Activated T-cell treated with anti-CD3 and anti-CD28 coated beads for 1 hour (primary cell): ENCODE measurements at places on chromosomes 3 and 15.

GRCh38 chr15:70149667-70150404, 52.1 kb upstream of the TLE3 start:
- no peak for DNase-seq

DNA sequence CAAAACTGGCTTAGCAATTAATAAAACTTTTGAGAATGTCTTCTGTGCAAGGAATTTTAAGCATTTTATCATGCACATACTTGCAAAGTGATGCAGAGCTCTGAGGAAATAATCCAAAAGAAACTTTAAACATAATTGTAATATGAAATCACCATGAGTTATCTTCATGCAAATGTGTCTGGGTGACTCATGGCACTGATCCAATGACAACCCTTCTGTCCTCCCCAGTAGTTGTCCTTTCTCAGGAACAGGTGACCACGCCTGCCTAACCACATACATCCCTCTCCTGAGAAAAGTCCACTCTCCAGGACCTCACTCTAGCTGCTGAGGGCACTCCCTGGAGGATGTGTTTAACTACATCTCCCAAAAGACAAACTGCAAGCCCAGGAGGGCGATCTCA, 530.6 kb upstream of the IL12A start:
- DNase-seq = no peak

DNA sequence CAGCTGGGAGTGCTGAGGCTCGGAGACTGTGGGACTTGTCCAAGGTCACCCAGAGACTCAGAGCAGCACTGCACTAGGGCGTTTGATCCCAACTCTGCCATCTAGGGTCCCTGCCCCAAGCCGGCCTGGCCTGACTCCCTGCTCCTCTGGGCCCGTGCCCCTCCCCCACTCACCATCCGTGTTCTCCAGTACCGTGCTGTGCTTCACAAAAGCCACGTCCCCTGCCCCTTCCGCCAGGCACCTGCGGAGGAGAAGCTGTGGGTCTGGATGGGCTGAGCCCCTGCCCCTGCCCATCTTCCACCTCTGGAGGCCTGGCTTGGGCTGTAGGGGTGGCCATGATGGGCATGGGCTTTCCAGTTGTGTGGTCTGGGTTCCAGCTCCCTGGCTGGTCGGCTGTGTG, 8.4 kb downstream of the MELTF start:
- DNase-seq = no peak

- DNase-seq = no peak
Measured at GRCh38 chr3:149245738-149246451, 24.3 kb upstream of the CP start.

GRCh38 chr3:104990758-104991157, 376.0 kb upstream of the ALCAM start:
- DNase-seq = no peak

DNA sequence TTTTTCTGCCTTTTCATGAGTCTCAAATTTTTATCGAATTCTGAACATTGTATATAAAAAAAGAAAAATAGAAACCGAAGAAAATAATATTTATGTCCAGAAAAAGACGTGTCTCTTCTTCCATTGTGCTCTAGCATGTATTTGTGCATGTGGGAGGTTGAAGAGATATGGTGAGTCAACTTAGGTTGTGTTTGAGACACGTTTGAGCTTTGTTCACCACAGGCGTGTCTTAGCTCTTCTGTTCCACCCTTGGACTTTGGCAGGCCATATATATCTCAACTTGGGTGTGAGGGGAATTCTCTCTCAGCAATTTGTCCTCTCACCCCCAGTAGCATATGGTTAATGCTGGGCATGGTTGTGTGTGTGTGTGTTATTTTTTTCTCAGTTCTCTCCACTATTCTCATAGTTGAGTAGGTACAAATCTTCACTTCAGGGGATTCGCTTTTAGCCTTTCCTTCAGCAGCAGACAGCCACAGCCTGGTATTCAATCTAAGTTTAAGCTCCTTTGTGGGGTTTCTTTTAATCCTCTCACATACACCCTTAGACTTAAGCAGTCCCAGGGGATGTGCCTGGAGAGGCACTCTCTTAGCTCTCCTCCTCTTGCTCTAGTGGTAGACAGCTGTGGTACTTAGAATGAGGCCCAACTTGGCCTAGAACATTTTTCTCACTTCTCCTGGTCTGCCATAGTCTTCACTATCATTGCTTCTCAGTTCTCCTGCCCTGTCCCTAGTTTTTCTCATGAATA, 286.5 kb upstream of the RBMS3 start:
- no peak for DNase-seq

DNA sequence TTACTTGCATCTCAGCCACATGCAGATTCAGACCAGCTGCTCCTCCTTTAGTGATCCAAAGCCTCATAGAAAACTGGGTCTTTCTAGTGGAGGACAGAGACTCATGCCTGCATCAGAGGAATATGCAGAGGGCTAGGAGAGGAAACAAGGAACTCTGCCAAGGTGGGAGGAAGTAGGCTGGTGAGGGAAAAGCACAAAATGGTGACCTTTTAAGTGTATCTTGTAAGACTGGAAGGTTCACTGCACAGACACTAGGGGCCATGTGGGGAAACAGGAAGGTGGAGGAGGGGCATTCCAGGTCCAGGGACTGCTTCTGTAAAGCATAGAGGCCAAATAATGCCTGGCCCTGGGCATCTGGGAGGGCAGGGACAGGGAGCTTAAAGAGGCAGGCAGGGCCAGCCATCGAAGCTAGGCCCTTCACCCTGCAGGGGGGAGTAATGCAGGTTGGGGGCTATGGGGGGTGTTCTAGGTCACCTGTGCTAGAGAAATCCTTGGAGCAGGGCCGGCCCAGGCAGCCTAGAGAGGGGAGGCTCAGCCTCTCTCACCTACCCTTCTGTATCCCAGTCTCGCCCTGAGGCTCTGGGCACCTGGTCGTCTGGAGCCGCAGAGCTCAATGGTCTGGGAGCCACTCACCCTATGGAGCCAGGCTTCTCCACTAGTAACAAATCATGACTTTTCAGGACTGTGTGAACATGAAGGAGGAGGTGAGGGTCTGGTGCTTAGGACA, 117.7 kb downstream of the DNAJB8 start:
- DNase-seq = no peak

DNA sequence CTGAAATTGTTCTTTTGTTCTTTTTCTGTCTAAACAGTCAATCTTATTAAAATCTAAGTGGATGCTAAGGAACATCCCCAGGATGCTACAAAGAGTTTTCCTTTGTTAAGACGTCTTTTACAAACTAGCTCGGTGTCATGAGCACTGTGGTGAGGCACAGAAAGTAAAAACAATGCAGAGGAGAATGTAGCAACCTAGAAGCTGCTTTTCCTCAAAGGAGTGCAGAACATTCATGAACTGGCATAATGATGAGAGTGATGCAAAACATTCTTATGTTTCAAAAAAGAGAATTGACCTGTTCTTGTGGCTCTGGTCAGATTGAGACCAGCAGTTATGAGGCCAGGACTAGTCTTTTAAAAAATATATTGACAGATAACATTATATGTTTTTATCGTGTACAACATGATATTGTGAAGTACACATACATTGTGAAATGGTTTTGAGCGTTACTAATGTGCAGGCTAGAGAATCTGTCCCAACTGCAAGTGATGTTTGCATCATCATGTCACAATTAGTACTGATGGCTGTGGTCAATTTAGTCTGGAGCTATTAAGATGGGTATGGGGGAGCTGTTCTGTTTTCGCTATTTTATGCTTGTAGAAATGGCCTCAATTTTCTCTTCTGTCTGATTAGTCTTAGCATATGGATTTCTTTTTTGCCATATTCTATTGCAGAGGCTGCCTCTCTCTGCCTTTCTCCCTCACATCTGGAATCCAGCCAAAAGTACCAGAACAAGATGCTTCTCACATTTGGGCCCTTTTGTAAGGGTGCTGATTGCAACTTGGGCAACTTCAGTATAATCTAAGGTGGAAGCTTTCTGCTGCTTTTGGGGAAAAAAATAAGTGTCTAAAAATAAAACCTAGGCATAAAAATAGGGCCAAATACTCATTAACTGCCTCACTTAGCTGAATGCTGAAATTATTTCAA, 50.2 kb downstream of the HHLA2 start:
- no peak for DNase-seq

- no peak for DNase-seq
Measured at GRCh38 chr15:75532413-75533250, 46.5 kb downstream of the PTPN9 start.

- DNase-seq = no peak
Measured at GRCh38 chr15:82103468-82103867, 57.6 kb upstream of the MEX3B start.

GRCh38 chr15:43314171-43314570, 16.2 kb downstream of the LCMT2 start:
- no peak for DNase-seq

DNA sequence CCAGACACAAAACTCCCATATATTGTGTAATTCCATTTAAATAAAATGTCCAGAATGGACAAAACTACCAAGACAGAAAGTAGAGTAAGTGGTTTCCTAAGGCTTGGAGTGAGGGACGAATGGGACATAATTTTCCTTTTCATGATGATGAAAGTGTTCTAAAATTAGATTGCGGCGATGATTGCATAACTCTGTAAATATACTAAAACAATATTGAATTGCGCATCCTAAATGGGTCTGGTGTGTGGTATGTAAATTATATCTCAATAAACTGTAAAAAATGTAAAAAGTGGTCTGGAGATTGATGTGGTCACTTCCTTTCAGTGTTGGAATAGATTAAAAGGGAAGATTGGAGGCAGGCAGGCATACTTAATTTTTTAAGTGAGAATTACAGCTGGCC, 105.9 kb upstream of the KCNAB1 start:
- no peak for DNase-seq

- DNase-seq = no peak
Measured at GRCh38 chr15:64699751-64700388, 75.5 kb downstream of the RBPMS2 start.

DNA sequence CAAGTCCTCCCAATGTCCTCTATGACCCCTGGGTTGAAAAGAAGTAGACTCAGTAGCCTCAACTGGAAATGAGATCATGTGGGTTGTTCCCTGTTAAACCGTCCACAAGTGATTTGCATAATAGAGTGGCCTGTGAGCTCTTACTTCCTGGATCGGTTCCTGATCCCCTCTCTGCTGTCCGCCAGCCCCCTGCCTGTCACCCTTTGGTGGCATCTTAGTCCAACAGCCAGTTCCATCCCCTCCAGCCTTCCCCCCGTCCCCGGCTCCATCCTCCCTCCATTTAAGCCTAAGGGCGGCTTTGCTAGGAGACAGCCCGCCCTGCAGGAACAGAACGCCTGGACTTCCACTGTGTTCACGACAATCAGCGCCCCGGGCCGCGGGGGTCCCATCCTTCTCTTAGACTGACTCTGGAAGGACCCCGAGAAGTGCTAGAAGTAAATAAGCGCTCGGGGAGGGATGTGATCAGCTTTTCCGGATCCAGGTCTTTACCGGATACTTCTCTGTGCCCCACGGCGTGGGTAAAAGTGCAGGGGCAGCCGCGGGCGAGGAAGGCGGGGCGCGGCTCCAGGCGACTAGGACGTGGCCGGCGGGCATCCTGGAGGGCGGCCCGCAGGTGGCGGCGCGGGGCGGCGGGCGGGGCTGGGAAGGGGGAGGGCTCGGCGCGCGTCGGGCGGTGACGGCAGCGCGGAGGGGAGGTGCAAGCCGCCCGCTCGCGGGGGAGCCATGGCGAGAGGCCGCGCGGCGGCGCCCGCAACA, 51.2 kb upstream of the ULK4 start:
- DNase-seq = peak; percentile 59

DNA sequence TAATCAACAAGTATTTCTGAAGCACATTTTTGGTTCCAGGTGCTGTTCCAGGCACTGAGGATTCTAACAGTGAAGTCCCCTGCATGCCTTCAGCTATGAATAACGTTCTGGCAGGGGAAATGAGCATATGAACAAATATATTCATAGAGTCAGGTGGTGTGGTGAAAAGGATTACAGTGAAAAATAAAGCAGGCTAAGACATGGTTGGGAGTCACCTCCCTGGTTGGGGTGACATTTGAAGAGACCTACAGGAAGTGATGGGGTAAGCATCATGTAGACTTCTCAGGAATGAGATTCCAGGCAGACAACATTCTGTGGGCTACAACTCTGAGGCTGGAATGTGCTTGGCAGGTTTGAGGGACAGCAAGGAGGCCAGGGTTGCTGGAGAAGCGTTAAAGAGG, 15.0 kb downstream of the FRMD4B start:
- no peak for DNase-seq

DNA sequence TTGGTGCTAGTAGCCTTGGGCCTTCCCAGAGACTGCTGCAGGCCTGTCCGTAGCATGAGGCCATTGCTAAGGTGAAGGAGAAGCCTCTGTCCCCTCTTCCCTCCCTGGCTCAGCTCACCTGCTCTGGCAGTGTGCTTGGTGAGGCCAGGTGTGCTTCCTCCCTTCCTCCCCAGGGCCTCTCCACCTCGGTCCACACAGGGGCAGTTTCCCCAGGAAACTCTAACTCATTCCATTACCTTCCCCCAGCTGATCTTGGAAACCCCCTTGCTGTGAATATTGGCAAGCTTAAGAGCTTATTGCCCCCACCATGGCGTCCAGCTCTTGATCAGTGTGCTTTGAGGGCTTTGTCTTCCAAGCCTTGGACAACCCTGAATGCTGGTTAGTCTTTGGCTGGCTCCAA, 52.7 kb downstream of the ZNF445 start:
- no peak for DNase-seq

DNA sequence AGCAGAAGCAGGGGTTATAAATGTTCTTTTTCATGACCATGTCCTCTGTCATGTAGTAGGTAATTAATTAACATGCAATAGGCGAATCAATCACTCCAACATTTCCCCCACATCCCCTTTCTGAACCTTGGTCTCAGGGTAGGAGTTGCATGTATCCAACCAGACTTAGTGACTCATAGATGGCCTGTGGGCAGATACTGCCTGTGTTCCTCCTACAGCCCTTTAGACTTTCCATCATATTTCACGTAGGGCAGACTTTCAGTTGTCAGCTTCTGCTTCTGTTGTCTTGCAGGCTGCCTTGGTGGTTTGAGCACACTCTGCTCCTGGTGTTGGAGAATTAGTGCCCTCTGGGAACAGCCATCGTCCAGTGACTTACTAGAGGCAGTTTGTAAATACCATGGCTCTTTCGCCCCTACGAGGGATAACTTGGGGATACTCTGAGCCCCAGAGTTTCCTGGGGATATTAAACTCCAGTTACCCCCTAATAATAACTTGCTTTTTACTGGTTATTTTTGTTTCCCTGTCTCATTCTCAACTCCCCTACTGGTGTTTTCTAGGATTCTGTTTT, 244.4 kb downstream of the EDEM1 start:
- DNase-seq = no peak
